ENCODE measurements at places on chromosomes 12 and 14.

DNA sequence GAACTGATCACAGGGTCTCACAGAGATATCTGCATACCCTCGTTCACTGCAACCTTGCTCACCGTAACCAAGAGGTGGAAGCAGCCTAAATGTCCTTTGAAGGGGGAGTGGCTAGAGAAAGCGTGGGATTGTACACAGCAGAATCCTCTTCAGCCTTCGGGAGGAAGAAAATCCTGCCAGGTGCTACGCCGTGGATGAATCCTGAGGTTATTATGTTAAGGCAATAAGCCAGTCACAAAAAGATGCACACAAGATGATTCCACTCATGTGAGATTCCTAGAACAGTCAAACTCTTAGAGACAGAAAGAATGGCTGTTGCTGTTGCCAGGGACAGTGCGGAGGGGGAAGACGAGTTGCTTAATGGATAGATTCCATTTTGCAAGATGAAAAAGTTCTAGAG is 39.6 kb upstream of the SFSWAP start:
- no peak for DNase-seq

DNA sequence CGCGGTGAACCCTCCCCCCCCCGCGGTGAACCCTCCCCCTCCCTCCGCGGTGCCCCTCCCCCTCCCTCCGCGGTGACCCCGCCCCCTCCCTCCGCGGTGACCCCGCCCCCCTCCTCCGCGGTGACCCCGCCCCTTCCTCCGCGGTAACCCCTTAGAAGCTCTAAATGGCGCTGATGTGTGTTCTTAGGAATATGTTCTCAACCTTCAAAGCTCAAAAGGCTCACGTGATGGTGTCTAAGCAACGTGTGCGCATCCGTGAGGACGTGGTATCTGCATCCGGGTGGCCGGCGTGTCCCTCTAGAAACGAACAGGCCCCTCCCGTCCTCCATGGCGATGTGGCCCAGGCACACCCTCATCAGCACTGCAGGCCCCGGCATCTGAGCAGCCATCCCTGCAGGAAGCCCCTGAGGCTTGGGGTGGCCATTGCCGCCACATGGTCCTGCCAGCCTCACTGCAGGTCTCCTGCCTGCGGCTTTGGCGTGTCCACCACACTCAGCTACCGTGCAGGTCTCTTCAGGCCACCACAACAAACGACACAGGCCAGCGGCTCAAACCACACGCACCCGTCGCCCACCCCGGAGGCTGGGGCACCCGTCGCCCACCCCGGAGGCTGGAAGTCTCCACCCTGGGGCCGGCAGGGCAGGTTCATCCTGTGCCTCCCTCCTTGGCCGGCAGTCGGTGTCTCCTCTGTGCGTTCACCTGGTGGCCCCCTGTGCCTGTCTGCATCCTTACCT is 14.5 kb upstream of the FBRSL1 start:
- no peak for DNase-seq

- no peak for DNase-seq
These were observed 501.5 kb upstream of the TBX3 start for GRCh38 chr12:115185506-115185905.

GRCh38 chr14:103593577-103593976 is 30.8 kb downstream of the COA8 start:
- DNase-seq: no peak

GRCh38 chr14:73660511-73660910 is 15.7 kb downstream of the DNAL1 start:
- no peak for DNase-seq

DNA sequence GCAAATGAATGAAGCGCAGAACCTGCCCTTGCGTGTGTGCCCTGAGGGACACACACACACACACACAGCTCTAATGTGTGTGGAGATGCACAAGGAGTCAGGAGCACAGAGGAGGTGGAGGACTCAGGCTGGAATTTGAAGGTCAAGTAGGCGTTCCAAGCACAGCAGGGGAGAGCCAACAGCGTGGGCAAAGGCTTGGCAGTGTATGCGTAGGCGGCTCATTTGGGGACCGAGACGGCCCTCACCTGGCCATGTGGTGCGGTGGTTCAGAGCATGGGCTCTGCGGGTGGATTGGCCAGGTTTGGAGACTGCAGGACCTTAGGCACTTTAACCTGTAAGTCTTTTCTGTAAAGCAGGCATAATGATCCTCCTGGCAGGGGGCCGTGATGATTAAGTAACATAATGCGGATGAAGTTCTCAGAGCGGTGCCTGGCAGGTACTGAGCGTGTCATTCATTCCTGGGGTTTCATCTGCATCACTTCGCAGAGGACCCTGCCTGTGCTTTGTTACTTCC is 69.5 kb upstream of the SLC24A4 start:
- no peak for DNase-seq

DNA sequence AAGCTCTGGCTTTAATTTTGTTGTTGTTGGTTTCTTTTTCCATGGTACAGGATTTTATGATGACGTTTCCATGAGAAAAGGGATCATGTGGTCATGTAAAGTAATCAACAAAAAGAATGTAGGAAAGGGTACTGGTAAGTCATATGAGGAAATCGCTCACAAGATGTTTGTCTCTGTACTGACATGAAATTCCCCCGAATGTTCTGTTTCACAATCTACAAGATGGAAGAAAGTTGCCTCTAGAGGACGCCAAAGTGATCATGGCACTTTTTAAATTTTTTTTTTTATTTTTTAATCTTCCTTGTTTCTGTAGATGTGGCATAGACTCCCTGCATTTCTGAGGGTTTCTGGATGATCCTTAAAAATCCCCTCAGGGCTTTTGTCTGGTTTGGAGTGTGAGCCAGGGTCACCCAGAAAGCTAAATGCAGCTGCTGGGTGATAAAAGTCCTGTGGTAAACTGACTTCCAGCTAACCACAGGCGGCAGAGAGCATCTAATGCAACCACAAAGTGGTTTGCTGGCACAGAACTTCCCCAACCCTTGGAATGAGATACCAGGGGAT is 393.5 kb downstream of the CCDC91 start:
- no peak for DNase-seq

DNA sequence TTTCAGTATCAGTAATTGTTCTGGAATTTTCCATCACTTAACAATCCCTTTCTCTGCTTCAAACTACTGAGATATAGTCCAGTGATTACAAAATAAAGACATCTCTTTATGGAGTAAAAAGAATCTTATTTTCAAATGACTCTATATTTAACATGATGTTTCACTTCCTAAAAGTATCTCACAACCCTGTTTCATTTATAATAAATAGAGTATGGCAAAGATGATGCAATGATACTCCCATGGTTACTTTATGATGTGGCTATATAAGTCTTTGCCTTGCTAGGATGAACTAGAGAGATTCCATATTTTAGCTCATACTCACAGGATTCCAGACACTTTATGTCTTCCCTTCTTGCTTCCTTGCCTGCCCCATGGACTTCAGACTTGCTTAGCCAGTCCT is 953.5 kb upstream of the MDGA2 start:
- DNase-seq: no peak

- DNase-seq: no peak
These were observed 129.8 kb downstream of the TMX1 start for GRCh38 chr14:51369814-51370213.

DNA sequence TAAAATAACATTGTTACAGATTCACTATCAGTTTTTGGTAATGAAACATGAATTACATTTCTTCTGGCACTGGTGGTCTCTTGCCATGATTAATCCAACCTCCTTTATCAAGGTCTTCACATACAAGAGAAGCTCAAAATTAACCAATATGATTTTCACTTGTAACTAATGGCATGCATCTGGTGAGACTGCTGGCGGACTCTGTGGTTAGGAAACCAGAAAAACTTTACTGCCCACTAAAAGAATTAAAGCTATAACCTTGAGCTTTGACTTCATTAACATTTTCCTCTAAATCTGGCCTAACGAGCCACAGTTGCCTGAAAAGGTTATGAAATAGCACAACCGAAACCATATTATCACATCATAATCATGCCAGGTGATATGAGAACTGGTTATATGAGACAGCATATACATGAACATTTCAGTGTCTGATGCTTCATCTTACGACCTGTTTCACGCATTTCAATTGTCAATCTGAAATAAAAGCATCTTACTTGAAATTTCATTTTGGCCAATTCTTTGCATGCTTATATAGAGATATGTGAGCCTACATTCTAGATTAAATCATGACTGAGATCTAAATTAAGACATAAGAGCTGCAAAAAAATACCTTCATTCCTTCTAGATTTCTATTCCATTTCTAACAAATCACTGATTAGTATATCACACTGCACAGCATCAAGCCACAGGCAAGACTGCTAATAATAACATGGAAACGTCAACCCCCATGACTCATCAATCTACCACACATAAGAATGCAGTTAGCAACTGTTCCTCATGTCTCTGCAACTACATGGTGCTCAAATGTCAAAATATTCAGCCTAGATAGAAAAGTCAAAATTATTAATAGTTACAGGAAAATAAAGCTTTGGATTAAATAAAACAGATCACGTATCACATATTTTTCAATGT is 89.3 kb downstream of the OSBPL8 start:
- DNase-seq: no peak

GRCh38 chr12:128025589-128026245 is 241.3 kb upstream of the TMEM132C start:
- no peak for DNase-seq

GRCh38 chr14:35878272-35879150 is 52.4 kb downstream of the BRMS1L start:
- no peak for DNase-seq

GRCh38 chr12:102602521-102602920 is 122.2 kb upstream of the IGF1 start:
- DNase-seq: no peak

- DNase-seq: no peak
These were observed 445.8 kb upstream of the TBX3 start for GRCh38 chr12:115129727-115130126.

DNA sequence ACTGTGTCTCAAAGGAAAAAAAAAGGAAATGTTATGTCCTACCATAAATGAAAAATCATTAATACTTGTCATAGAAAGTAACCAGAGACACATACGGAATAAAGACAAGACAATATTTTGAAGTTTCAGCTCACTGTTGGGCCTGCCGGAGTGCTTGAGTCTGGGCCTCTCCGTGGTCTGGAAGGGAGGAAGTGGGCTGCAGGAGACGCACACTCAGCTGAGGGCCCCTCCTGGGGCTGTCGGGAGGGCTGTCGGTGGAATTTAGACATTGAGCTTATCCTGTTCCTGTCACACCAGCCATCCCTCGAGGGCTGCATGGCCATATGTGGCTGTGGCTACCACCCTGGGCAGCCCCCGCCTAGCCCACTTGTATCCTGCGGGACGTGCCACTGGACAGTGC is 80.6 kb downstream of the DDX51 start:
- DNase-seq: no peak

DNA sequence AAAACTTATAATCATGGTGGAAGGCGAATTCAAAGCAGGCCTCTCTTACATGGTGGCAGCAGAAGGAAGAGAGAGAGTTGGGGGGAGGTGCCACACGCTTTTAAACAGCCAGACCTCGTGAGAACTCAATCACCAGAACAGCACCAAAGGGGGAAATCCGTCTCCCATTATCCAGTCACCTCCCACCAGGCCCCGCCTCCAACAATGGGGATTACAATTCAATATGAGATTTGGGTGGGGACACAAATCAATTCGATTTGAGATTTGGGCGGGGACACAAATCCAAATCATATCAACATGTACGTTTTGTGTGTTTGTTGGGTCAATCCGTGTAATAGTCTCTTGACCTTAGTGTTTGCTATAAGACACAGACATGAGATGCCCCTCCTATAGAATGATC is 21.8 kb upstream of the WNK1 start:
- DNase-seq: no peak

DNA sequence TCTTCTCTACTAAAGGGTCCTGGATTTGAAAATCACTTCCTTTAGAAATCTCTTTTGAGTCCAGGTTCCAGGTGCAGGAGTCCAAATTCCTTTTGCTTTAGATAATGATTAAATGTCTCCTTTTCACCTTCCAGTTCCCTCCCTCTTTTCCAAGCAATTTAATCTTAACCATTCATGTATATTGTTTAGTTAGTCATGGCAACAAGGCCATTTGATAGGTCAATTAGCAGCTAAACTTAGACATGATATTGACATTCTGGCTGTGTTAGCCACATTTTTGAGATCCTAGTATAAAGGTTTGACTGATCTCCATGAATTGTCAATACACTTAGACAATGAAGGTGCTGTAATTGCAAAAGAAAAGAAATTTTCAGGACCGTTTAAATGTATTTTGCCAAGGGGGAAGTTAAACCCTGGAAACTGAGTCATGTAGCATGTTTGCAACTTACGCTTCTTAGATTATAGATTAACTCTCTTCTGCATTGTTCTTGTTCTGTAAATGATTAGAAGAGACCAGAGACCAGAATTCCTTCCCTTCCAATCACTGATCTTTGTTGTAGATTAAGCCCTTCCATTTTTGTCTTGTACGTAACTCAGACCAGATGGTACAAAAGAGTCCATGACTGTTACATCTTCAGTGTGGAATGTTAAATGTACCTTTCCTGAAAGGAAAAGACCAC is 12.4 kb upstream of the C12orf75 start:
- DNase-seq: no peak

DNA sequence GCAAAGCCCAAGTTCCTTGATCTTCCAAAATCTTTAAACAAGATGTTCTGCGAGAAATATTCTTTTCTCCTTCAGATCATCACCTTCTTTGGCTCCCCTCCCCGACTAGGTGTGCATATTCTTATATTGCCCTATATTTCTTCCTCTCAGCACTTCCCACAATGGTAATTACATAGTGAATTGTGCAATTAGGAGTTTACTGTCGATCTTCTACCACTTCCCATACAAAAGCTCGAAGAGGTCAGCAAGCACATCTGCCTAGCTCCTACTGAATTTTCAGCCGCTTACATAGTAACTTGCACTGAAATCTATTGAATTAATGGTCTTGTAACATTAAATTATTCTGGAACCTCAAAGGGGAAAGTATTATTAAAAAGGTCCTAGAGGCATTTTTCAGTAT is 16.7 kb downstream of the OSBPL8 start:
- DNase-seq: no peak

DNA sequence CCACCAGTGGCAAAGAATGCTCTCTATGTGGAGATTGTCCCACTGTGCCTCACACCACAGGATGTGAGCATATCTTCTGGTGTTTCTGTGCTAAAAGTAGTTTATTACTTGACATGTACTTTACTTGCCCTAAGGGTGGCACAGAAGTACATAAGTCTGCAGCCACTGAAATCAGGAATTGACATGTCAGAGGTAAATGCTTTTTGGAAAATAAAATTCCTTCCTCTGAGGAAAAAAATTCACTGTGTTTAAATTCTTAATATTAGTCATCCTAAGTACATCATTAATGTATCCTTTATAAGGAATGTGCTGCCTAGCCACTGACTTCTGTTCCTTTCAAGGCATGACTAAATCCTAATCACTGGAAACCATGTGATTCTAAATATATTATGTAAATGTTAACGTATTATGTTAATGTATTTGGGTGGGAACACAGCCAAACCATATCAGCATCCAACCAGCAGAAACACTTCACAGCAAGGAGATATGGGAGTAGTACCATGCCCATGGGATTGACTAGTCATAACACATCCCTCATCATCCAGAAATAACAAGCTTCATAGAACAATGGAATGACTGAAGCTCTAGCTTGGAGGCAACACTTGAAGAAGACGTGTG is 239.7 kb upstream of the PPFIA2 start:
- no peak for DNase-seq

Measured in amygdala (tissue), 56 donors.